ENCODE measurements at places on chromosomes 6 and 20.

GRCh38 chr6:19719691-19720128 is 117.5 kb upstream of the ID4 start:
- peak; percentile 79 for DNase-seq

- no peak for DNase-seq
These were observed 20.6 kb downstream of the PLEKHG1 start for GRCh38 chr6:150620244-150620643.

DNA sequence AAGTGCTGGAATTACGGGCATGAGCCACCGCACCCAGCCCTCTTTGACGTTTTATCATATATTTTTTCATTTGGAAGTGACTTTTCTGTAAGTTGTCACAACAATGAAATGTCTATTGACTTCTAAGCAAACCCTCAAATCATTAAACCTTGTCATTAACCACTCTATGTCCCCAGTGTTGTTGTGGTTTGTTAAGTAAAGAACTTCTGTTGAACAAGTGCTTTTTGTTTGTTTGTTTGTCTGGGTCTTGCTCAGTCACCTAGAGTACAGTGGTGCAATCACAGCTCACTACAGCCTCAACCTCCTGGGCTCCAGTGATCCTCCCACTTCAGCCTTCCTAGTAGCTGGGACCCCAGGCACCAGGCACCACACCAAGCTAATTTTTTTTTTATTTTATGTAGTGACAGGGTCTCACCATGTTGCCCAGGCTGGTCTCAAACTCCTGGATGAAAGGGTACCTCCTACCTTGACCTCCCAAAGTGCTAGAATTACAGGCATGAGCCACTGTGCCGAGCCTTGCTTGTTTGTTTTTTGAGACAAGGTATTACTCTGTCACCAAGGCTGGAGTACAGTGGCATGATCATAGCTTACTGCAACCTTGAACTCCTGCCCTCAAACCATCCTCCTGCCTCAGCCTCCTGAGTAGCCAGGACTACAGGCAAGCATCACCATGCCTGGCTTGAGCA is 57.6 kb upstream of the LOC128125822 start:
- DNase-seq = no peak

DNA sequence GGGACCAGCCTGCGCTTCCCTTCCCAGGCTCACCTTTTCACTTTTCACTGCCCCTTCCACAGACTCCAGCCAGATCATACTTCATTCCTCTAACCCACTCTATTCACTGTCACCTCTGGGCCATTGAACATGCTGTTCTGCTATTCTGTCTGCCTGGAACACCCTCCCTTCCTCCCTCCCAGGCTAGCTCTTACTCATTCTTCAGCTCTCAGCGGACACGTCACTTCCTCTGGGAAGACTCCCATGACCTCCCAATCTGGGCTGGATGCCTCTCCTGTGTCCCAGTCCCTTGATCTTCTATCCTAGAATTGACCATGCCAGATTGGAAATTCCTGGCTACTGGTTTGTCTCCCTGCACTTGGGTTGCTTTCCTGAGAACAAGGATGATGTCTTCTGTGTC is 5.0 kb downstream of the SLC12A5 start:
- no peak for DNase-seq

- no peak for DNase-seq
These were observed 538.3 kb upstream of the BTBD3 start for GRCh38 chr20:11379257-11380011.

- DNase-seq = peak; percentile 62
These were observed 41.6 kb downstream of the UNC5CL start for GRCh38 chr6:40997234-40997957.

GRCh38 chr6:169048865-169049205 is 204.8 kb downstream of the THBS2 start:
- no peak for DNase-seq

DNA sequence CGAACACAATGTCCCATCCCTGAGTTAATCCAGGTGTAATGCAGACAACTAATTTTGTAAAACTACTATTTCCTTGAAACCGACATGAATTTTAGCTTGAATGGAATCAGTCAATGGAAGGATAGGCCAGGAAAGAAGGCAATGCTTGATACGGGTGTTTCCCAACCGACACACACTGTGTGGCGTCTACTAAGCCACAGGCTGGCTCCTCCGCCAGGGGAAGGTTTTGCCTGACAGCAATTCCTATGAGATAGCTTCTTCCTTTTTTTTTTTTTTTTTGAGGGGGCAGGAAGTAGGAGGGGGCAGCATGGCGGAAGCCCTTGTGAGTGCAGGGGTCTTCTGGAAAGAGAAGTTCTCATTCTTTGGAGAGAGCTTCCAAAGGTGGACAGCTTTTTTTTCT is 12.0 kb upstream of the LAMA4 start:
- no peak for DNase-seq

DNA sequence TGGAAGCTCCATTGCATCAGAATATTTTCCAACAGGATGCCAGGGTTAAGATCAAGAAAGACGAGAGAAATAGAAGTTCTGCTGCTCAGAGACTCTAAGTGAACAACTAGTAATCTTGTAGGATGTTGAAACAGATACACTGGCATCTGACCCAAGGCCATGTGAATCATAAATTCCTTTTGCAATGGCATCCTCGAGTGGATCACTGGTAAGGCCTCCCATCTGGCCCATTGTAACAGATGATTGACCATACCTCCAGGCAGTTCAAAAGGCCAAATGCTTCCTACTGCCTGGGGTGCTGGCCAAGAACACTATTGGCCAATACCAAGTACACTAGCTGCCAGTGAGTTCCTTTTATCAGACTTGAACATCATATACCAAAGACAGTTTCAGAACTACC is 9.9 kb upstream of the SLC17A3 start:
- DNase-seq = peak; percentile 37

DNA sequence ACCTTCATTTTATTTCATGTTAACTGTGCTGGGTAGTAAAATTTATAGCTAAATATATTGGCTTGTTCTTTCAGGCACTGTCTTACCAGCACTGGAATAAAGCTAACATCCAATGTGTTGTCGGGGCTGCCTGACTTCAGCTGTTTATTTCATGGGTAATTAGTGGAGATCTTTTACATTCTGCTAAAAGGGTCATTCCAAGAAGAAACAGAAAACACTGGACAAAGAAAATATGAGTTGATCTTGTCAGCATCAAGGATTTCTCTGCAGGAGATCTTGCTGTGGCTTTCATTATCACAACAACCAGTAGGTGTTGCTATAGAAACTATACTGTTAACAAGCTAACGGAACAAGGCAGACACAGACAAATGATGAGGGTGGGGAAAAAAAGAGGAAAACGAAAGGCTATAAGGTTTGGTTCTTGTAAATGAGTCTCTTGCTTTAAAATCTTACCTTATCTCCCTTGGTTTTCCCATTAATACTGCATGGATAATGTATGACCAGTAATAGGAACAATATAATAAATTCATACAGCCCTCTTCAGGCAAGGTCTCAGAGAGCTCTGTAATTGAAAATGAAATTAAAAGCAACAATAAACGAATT is 206.8 kb downstream of the SIM1 start:
- peak; percentile 25 for DNase-seq

DNA sequence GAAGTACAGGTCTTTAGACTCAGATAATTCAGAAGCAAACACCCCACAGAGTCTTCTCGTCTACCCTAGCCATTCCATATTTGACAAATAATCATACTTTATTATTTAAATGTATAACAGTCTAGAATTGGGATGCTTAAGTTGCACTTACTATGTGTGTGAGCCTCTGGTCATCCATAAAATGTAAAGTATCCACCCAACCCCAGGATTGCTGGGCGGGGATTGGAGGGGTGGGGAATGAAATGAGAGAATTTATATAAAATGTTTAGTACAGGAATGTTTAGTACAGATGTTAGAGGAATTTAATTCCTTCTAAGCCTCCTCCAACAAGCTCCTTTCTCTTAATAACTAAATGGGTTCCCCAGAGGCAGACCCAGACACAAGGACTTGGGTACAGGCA is 16.9 kb downstream of the BNIP5 start:
- DNase-seq = no peak

- no peak for DNase-seq
These were observed 52.4 kb upstream of the EDN3 start for GRCh38 chr20:59247731-59248684.

GRCh38 chr20:51354769-51355319 is 187.7 kb downstream of the NFATC2 start:
- peak; percentile 65 for DNase-seq

GRCh38 chr20:62386383-62387218 is at the start of gene RPS21:
TSS of gene RPS21 (plus strand) at chr20:62387103. CDS start at chr20:62387339, 236 bp downstream.
- DNase-seq = peak; percentile 98

- no peak for DNase-seq
These were observed 16.9 kb upstream of the UQCC2 start for GRCh38 chr6:33728438-33728837.

GRCh38 chr20:4787069-4787468 is 65.4 kb downstream of the PRND start:
- DNase-seq = peak; percentile 89

DNA sequence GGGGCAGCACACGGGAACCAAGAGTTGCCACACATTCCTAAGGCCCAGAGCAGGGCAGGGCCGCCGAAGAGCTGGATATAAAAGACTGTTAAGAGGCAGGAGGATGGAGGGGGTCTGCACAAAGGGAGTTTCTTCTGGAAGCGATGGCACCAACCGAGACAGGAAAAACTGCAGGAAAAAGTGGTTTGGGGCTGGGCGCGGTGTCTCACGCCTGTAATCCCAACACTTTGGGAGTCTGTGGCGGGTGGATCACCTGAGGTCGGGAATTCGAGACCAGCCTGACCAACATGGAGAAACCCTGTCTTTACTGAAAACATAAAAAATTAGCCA is 41.8 kb downstream of the SSR1 start:
- no peak for DNase-seq

- peak; percentile 39 for DNase-seq
These were observed 30.2 kb downstream of the ZHX3 start for GRCh38 chr20:41287327-41287726.

DNA sequence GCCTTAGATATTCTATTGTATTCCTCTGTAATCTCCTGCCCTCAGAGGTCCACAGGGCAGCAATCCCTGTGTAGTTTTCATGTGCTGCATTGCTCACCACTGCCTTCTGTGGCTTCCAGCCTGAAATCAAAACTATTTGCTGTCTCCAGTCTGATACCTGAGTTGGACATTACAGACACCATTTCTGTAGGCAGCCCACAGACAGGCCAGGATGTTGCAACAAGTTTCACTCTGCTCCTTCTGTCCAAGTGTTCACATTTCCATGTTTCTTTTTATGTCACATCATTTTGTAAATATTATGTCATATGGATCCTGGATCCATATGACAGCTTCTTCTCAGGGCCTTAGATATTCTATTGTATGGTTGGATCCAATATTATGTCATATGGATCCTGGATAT is 21.7 kb downstream of the ECI2 start:
- no peak for DNase-seq

DNA sequence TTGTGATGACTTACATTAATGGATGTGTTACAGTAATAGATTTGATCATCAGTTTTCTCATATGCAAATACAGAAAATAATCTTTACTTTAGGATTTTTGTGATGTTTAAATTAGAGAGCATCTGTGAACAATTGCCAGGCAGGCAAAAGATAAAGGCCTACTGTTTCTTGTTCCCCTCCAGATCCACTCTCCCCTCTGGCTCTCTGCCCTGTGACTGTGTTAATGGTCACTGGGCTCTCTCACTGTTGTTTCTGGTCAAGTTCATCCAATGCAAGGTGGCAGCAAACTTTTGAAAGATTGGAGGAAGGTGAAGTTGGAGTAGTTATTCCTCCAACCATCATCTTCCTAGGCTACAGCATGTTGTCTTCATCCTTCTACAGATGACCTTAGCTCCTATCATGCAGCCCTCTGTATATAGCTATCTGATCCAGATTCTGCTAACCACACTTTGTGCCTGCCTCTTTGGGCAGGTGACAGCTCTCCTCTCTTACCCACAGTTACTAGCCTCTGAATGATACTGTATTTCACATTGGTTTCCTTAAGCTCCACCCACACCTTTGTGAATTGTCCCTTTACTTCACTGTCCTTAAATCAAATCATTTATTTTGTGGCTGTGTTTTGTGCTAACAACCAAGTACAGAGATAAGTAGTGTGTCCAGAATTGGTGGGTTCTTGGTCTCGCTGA is 48.9 kb upstream of the ARG1 start:
- DNase-seq = no peak

DNA sequence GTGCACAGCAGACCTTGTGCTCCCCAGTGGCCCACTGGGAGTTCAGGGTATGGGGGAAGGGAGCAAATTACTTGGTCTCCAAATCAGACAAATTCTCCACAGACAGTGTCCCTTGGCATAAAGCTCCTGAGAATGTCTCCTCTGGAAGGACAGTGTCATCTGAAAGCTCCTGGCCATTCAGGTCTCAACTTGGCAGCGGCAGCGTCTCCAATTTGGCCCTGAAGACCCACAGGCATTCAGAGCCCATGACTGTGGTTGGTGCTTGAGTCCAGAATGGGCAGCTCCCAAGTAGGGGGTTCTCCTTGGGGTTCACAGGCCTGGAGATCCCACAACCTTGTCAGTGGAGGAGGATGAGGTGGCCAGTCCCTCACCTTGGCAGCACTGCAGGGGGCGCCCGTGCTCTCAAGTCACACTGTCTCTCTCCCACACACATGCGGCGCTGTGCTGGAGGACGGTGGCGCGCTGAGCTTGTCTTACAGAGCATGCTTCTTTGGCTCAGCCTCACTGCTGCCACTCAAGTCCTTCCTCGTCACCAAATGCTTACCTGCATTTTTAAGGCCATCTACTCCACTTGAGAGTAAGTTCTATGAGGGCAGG is 20.7 kb downstream of the DYNLRB1 start:
- no peak for DNase-seq

DNA sequence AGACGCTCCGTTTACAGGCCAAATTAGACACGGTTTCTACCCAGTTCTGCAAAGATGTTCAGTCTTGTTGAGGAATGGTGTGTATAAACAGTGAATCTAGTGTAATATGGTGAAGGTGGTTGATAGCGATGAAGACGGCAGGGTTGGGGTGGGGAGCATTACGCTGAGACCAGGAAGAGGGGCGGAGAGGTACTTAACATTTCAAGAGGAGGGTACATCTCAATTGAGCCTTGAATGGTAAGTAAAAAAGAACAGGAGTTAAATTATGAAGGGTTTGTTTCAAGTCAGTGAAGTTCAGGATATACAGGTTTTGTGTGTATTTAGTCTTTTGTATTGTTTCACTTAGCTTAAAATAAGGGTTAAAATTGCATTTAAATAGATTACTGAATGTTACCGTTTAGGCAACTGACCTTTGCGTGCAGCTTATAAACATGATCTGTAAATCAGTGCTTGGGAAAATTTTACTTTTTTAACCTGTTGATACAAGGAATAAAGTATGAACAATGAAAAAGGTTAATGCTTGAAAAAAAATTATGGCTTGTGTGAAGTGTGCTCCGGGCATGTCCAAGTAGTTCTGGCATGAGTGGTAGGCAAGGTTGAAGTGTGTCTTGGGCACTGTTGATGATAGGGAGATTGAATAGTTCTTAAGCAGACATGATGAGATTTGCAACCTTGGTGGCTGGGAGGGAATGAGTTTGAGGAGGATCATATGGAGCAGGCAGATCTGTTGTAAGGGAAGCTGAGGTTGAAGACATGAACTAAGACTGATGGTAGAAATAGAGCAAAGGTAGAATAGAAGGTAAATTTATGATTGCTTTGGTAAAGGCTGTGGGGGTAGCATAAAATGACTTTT is 842 bp downstream of the POLR1C start:
- no peak for DNase-seq
